ENCODE measurements at places on chromosomes 7 and 10. TPM values are rescaled to one million over a fixed set of nuclear protein-coding genes. Genes with fewer than 3 reads are reported as not detected.

NRP1 gene
- total RNA-seq = 47.6 TPM

ANXA7 gene
- 119 TPM for total RNA-seq

NME8 gene
- total RNA-seq = 2.8 TPM

AASS gene
- 33.0 TPM for total RNA-seq

GDI2 gene
- 213 TPM for total RNA-seq

MMS19 gene
- 75.8 TPM for total RNA-seq

SPDYE1 gene
- total RNA-seq = not detected

RAMP3 gene
- 66.5 TPM for total RNA-seq

KCNMA1 gene
- total RNA-seq = 357 TPM

MSS51 gene
- total RNA-seq = 3.0 TPM

ZNF503 gene
- total RNA-seq = 27.3 TPM

SSMEM1 gene
- total RNA-seq = not detected

LIPN gene
- total RNA-seq = not detected

LRRN3 gene
- 1.6 TPM for total RNA-seq

SGPL1 gene
- 23.0 TPM for total RNA-seq

ANLN gene
- total RNA-seq = 2.8 TPM

All from gastroesophageal sphincter (tissue), 4 donors.